ENCODE measurements at places on chromosomes 7 and 10.
A peak's percentile ranks its signal among the peaks of the same experiment; 100 is the strongest.

DNA sequence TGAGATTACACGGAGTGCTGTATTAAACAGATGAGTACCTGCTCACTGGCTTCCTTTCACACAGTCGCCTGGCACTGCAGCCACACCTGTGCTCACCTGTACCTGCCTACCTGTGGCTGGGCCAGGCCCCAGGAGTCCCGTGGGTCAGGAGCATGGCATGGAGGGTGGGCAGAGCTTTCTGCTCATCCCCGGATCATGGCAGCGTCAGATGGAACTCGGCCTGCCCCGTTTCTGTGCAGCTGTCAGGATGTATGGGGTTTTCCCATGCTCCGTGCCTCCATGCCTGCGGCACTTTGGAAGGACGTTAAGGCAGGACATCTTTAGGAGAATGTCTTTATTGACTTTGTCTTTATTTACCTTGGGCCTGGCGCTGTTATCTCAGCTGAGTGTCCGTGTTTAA lies 112.2 kb downstream of the MGMT start:
- DNase-seq = no peak

DNA sequence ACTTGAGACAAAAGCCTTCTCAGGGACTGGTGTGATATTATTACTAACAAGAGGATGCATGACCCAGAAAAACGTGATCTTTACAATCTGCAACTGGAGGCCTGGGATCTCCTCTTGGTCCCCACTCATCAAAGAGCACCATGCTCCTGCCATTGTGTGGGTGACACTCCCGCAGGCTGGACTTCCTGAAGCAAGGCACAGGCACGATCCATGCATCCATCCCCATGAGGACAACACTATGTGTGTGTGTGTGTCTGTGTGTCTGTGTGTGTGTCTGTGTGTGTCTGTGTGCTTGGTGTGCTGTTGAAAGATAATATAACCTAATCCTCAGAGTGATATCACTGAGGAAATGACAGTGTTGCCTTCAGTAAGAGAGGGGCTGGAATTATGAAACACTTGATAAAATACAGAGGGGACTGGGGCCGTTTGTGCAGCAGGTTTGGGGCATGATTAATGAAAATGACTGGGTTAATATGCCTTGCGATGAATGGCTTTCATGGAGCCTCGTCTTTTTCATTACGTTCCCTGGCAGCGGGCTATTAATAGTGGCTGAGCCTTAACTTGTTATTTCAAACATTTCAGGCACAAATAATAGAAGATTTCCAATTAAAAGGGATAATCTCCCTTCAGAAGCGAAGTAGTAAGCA lies 180.8 kb upstream of the TCERG1L start:
- no peak for DNase-seq

- no peak for DNase-seq
Observed at GRCh38 chr10:29709484-29710002, 74.8 kb upstream of the SVIL start.

GRCh38 chr7:140402178-140402835 lies 1.6 kb upstream of the RAB19 start:
- no peak for DNase-seq

DNA sequence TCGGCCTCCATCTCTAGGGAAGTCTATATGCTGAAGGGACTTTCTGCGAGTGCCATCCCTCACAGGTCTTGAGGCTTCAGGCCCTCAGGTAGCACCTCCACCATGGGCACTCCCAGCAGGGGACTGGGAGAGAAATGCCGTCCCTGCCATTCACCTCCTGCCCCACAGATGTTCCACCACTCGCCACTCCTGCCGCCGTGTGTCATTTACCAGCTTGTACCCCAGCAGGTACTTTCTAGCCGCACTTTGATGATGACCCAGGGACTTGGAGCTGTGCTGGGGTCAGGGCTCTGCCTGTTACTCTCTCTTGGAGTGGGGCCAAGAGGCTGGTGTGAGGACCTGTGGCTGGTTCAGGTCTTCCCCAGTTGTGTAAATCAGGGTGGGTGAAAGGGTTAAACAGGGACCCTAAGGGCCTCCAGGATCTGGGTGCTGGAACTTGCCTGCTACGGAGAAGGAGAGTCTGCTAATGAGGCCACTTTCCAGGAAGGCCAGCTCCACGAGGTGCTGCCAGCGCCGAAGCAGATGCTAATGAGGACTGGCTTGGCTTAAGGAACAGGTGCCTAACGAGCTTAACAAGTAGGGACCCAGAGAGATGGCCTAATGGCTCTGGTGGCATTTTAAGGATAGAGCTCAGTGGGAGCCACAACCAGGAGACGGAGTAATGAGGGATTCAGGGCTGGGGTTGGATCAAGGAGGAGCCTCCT lies 32.4 kb downstream of the CRHR2 start:
- no peak for DNase-seq

DNA sequence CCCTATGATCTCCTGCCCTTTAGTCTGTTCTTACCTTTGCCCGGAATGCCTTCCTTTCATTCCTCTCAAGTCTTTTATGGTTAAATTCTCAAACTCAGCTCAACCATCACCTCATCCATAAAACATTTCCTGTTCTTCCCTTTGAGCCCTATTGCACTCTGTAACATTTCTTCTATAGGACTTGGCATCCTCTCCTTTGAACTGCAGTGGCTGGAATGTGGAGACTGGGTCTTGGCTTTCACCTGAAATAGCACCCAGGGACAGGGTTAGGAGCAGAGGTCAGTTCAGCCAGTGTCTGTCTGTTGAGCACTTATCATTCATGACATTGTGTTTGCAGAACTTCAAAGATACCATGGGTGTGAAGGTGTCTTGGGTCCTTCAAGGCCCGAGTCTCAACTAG lies 7.2 kb downstream of the NFE2L3 start:
- DNase-seq = no peak

GRCh38 chr7:124784879-124785818 lies 19.6 kb upstream of the GPR37 start:
- DNase-seq = no peak

DNA sequence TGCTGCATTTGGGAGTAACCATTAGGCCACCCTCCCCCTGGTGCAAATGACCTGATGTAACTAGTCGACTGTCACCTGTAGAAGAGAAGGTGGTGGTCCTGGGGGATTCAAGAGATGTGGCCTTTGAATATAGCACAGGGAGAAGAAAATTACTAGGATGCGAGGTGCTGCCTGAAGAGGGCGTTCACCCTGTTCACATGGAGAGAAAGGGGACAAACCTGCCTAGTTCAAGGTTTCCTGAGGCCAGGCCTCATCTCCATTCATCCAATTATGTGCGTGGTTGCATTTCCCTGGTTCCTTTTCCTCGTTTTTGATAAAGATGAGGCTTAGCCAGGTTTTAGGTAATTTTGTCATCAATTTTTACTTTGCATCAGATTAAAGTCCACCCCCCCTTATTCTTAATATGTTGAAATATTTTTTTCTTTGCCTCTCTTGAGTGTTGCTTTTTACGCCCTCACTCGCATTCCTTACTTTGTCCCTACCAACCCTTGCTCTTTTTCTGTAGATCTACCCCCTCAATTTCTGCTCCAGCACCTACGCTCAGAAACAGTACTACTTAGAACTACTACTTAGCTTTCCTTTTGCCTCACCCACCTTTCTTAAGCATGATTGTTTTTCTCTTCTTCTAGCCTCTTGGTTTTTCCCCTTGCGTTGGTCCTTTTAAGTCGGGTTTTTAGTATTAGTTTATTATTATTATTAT lies 13.7 kb downstream of the CLCN1 start:
- DNase-seq = no peak

- DNase-seq = no peak
Observed at GRCh38 chr7:105806592-105807447, 69.6 kb downstream of the ATXN7L1 start.

DNA sequence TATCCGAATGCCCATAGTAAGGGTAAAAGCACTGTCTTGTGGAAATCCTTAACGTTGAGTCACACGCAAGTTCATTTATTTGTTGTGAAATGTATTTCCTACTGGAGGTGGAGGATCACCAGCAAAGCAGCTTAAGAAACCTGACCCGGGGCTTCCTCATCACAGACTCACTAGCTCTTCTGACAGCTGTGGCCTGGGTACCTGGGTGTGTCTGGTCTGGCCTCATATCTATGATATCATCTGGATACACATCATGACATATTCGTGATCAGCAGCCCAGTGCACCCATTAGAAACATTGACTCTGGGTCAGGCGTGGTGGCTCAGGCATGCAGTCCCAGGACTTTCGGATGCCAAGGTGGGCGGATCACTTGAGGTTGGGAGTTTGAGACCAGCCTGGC lies 8.8 kb downstream of the DRGX start:
- DNase-seq = no peak

- no peak for DNase-seq
Observed at GRCh38 chr7:73612598-73613269, 11.6 kb downstream of the MLXIPL start.

- no peak for DNase-seq
Observed at GRCh38 chr10:60453036-60453435, 63.4 kb upstream of the ANK3 start.

DNA sequence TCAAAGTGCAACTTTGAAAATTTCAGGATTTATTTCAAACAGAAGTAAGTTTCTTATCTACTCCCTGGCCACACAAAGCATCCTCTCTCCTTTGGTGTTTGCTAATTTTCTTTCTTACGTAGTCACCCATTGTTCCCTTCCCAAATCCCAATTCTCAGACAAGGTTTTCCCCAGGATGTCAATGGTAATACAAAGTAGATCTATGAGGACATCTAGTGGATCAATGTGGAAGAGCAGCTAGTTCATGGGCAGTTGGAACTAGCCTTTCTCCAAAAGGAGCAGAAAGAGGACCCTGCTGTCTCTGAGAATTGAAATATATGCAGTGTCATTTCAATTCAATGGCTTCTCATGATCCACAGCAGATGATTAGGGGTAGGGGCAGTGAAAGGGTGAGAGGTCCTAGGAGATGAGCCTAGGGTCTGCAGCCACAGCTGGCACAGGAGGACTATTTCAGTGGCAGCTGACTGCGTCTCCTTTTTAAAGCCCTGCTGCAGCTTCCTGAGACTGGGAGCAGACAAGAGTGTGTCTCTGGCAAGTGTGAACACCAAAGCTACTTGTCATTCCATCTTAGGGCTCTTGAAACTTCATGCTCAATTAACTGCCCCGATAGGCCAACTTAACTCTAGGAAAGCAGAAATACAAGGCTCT lies 632.6 kb downstream of the KCNMA1 start:
- DNase-seq = peak; percentile 14

DNA sequence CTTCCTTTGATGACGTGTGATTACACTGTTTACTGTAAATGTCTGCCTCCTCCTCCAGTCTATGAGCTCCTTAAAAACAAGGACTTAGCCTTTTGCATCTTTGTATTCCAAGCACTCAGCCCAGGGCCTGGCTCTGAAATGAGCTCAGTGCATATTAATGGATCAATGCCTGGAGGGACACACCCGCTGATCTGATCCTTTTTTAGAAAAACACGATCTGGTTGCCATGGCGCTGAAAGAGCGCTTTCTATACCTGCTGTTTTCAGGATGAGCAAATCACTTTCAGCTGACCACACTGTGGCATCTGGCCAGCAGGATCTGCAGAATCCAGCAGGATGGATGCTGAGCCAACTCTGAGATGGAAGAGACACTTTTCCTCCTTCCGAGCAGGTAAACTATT lies 37.8 kb upstream of the GARS1 start:
- no peak for DNase-seq

DNA sequence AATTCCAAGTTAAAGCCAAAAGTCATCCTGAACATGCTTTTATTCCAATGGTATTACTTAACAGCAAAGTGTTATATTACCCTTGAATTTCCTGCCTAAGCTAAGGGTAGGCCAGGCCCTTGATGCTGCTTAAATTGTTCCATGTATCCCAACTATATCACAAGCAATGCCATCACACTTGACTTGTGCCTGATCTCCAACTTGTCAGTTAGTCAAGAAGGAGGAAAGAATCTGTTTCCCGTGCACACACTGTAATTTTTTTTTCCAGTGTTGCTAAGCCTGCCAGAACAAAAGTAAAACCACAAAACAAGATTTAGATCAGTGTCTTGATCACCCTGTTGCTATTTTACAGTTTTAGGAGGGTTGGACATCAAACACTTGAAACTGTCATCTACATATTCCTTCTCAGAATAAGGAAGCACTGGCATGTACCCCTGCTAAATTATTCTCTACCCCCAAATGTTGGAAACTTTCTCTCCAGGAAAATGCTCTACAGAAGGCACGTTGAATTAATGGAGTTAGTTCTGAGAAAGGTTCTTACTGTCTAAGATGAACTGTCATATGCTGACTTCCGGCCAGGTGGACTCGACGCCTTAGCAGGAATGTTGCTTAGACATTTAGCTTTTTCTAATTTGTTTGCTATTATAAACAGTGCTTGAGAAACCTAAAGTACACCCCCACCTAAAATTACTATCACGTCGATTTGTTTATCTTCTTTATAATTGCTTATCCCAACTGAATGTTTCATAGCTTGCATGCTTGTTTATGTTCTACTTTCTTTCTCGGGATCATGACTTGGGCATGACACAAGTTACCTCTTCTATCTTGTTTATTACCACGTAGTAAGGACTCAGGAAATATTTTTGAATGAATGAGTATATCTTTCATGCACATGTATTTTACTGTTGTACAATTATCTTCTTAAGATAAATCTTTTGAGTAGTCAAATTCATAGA lies 105.5 kb upstream of the ZNF438 start:
- DNase-seq = no peak

GRCh38 chr7:28754447-28754846 lies 203.7 kb downstream of the TRIL start:
- DNase-seq = no peak
